ENCODE measurements at places on chromosomes 5 and 9.

DNA sequence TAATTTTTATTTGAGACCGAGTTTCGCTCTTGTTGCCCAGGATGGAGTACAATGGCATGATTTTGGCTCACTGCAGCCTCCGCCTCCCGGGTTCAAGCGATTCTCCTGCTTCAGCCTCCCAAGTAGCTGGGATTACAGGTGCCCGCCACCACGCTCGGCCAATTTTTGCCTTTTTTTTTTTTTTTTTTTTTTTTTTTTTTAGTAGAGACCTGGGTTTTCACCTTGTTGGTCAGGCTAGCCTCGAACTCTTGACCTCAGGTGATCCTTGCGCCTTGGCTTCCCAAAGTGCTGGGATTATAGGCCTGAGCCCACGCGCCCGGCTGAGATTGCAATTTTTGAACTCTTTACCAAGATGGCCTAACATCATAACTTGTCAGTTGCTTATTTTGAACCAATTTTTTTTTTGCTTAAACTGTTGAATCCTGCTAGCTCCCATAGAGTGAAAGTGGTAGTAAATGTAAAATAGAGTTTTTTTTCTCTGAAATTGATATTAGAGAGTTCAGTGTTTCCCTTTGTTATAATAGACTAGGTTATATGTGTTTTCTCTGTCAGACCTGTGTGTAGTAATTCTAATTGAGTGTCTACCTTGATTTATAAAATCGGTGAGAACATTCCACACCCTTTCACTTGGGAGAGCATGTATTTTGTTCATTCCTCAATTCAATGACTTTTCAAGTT, 3.8 kb downstream of the GPBP1 start:
- no peak for DNase-seq

DNA sequence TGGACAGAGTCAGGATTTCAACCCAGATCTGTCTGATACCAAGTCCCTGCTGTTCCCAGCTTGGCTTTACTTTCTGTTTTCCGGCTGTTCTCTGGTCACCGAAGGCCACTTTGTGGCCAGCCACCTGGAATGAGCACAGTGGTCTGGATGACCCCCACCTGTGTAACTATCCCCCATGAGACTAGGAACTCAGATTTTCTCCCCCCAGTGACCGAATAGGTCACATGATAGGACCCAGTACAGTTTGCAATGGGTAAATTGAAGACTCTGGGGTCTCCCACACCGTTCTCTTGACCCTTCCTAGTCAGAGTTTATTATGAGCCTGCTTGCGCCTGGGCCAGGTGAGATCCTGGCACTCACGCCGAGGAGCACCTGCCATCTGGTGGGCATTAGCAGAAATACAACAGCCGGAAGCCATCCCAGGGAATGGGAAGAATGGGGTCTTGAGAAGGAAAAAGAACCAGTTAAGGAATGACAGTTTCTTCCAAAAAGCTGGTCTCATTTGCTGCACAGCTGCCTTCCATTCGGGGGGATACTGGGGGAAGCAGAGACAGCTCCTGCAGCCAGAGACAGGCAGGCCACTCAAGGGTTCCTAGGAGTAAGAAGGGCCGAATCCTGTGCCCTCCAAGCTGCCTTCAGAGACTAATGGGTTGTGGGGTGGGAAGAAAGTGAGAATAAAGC, 7.1 kb downstream of the PHYHD1 start:
- peak; percentile 84 for DNase-seq

DNA sequence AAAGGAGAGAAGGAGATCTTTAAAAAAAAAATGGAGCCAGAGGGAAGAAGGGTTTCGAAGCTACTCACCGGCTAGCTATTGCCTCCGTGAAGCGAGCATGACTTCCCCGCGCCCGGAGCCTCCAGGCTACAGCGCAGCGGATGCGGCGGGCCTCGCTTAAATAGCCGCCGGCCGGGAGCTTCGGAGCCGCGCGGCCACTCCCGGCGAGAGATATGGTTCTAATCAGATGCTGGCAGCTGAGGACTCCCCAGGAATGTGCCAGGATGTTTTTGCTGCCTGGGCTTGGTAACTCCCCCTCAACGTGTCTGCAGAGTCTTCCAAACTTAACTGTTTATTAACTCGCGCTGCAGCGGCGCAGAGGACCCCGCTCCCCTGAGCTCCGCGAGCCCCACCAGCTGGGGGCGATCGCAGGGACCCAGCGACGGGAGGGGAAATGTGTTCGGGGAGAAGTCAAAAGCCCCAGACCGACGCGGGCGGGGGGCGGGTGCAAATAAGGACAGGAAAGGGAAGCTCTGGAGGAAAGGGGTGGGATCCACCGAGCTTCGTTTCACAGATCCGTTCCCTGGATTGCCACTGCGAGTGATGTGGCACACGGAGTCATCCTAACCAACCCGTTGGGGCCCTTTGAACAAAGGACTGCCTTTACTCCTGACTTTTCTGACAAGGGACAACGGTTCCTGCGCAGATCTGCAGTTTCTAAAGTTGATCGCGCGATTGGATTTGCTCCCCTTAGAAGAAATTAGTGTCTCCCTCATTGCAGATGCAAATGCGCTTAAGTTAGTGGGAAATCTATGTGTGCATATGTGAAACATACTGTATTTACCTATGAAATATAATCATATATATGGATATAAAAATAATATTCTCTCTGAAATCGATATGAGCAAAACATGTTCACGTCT, at the start of gene DAB2:
DAB2 (minus strand) TSS at position 245 of the 902 bp plus-strand sequence. CDS start 30,660 bp downstream, outside the sequence.
- peak; percentile 77 for DNase-seq

DNA sequence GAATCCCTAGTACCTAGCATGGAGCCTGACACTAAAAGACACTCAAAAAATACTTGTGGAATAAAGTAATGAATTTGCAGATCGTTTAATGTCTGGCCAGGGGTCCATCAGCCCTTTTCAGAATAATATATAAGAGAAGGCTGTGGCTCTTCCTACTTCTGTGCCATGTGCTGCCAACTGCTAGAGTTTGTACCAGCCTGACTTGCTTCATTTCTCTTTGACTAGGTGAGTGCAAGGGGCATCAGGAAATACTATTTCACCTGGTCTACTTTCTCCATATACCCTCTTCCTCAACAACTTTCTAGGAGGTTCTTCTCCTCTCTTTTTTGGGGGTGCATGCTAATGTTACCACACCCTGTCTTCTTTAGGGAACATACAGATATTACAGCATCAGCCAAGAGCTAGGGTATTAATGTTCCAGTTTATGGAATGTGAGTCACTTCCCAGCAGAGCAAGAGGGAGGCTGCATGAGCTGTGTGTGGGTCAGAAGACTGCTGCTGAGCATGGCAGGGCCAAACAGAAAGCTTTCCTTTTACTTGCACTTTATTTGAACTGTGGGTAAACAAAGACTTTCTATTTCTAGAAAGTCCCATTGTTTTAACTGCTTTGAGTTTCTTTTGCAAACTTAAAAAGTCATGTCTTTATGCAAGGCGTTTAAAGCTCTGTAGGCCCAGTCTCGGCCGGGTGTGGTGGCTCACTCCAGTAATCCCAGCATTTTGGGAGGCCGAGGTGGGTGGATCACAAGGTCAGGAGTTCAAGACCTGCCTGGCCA, 158.9 kb downstream of the ADAMTSL1 start:
- no peak for DNase-seq

DNA sequence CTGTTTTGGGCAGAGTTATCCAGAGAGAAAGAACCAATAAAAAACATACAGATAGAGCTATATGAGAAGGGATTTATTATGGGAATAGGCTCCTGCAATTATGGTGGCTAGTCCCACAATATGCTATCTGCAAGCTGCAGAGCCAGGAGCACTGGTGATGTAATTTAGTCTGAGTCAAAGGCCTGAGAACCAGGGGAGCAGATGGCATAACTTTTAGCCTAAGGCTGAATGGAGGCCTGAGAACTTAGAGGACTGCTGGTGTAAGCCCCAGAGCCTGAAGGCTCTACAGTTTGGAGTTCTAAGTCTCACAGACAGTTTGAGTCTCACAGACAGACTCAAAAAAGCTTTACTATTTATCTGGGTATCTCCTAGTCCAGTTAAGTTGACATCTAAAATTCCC, 263.8 kb downstream of the FBXL7 start:
- DNase-seq: no peak

GRCh38 chr9:87149799-87150198, 202.5 kb upstream of the GAS1 start:
- DNase-seq: no peak

GRCh38 chr5:77423022-77423750, 68.9 kb downstream of the WDR41 start:
- DNase-seq: no peak

GRCh38 chr5:58926541-58926935, 343.7 kb downstream of the RAB3C start:
- DNase-seq: peak; percentile 57

- no peak for DNase-seq
These were observed 2.2 kb downstream of the RACK1 start for GRCh38 chr5:181241393-181241975.

- peak; percentile 99 for DNase-seq
These were observed 65.4 kb upstream of the ARAP3 start for GRCh38 chr5:141747152-141748141.

- no peak for DNase-seq
These were observed 120.4 kb upstream of the CACNA1B start for GRCh38 chr9:137757139-137757538.

DNA sequence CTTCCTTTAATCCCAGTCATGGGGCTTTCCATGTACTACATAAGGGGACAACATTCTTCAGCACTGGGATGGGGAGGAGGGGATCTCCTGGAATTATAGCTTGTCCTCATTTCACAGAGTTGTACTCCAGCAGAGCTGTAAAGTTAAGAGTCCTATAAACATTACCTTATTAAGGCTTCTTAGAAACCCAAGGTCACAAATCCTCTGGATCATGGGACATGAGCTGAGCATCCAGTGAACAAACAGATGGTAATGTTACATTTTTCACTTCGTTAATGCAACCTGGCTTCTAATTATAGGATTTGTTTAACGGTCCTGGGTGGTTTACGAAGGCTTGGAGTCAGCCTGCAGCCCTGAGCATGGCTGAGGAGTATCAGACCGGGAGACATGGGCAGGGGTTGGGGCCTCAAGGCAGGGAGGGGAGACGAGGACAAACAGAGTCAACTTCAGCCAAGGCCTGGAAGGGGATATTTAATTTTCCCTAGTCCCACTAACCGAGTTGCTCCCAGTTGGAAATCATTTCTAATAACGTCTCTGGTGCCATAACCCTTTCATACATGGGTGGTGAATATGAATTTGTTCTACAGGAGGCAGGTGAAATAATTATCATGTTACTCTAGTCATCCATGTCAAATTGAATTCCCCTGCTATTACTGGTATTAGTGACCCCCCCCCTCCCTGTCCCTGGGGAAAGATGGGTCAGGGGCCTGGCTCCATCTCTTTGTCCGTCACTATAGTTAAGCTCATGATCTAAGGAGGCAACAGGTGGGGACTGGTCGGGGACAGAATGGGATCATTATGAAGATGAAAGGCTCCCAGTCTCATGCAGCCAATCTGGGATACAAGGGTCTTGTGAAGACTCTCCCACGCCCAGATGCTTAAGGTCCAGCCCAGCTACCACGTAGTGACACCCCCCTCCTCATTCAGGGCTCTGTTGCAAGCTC, 10.7 kb upstream of the IL17B start:
- no peak for DNase-seq

- no peak for DNase-seq
These were observed 28.8 kb downstream of the RAB14 start for GRCh38 chr9:121172726-121173487.

DNA sequence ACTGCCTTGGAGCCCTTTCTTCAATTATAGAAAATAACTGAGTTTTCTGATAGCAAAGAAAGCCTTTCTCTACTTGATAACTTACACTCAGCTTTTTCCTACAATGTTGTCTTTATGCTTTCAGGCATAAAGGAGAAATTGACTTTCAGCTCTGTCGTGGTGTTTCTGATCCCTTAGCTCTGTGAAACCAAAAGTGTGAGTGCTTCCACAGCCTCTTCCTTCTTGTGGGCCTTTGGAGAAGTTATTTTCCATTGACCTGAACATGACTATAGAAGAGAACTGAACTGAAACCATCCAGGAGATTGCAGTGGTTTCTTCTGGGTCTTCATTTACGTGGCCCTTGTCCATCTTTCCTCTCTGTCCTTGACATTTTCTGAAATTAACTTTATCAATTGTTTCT, 59.5 kb upstream of the EQTN start:
- DNase-seq: no peak

Data from brain (organoid and tissue), 16 donors.